Dorsolateral prefrontal cortex (tissue), 122 donors: ENCODE measurements at places on chromosomes 12 and 14.

GRCh38 chr14:104685216-104685997 lies 4.0 kb upstream of the INF2 start:
- DNase-seq: no peak

DNA sequence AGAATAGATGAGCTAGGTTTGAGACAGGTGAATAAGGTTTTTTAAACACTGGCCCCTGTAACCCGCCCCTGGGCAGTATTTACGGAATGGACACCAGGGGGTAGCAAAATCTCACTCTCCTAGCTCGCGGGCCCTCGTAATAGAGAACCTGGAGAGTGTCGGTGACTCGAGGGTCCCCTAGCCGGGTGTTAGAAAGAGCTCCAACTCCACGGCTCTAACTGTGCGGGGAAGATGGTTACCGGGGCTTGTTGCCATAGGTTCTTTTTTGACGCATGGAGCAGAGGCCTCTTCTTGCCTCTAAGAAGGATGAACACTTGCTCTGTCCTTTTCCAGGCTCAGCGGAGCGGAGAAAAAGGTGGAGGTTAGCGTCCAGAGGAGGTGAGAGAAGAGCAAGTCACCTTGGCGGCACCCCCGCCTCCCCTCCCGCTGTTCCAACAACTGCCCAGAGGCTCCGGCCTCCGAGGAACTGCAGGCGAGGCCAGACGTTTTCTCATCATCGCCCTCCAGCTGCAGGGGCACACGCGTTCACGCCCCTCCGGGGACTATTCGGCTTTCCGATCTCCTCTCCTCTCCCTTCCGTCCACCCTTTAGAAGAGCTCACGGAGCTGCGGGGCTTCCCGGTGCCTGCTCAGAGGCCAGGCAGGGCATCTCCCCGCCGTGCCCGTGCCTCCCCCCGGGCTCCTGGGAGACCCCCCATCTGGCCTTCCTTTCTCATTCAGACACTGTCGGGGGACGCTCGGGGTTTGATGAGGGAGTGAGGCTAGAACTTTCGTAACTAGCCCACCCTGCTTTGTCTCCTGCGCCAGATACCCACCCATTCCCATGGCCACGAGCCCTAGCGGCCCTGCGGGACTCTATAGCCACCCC lies 1.4 kb upstream of the ARHGEF40 start:
- no peak for DNase-seq

- DNase-seq: no peak
These were observed 46.9 kb downstream of the CHGA start for GRCh38 chr14:92969871-92970270.

DNA sequence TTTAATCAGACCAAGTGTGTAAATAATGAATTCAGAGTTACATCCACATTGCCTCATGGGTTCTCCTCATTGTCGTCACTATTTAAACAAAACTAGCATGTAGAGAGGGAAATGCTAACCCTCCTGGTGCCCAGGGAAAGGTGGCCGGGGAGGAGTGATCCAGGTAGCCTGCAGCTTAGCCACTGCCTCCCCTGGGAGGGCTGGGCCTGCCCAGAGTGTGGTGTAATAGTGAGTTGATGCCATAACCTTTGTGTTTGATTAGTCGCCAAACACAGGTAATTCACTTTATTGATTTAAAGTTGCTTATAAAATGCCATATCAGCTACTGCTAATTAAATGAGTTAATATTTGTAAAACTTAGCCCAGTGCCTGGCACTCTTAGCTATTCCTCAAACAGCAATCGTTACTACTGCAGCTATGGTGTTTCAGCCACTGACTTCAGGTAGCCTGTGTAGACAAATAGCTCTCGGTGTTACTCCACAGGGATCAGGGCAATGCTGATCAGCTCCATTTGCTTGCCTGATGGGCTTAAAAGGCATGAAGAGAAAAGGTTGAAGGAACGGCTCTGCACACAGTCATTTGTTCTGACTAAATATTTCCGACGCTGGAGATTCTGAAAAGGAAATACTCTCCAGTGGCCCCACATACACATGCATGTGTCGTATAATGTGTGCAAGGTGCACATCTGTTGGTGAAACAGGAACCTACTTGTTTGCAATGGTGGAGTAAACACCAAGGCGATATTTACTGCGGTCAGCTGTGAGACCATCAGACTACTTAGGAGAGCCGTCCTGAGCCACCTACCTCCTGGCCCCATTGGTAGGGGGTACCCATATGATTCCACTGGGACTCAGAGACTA lies 45.7 kb upstream of the PRMT8 start:
- DNase-seq: no peak

- no peak for DNase-seq
These were observed 31.7 kb downstream of the TNFAIP2 start for GRCh38 chr14:103155010-103155409.

DNA sequence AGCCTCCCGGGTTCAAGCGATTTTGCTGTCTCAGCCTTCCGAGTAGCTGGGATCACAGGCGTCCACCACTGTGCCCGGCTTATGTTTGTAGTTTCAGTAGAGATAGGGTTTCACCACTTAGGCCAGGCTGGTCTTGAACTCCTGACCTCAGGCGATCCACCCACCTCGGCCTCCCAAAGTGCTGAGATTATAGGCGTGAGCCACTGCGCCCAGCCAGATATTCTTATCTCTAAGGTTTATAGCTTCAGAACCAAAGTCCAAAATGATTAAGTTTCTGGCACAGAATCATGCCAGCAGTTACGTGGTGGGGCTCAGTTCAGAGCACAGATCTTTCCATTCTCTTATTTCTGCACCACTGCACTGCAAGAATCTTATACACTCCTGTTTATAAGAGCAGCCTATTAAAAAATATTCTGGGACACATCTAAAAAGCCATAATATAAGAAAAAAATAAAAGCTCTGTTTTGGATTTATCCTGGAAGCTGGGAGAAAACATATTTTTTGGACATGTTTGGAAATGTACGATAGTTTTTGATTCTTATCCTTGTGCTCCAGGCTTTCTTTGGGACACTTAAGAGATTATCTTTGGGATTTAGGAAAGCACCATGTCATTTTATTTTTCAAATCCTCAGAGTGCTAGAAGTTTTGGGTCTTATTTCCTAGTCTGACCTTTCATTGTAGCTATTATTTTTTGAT lies 129.6 kb downstream of the LMNTD1 start:
- no peak for DNase-seq

DNA sequence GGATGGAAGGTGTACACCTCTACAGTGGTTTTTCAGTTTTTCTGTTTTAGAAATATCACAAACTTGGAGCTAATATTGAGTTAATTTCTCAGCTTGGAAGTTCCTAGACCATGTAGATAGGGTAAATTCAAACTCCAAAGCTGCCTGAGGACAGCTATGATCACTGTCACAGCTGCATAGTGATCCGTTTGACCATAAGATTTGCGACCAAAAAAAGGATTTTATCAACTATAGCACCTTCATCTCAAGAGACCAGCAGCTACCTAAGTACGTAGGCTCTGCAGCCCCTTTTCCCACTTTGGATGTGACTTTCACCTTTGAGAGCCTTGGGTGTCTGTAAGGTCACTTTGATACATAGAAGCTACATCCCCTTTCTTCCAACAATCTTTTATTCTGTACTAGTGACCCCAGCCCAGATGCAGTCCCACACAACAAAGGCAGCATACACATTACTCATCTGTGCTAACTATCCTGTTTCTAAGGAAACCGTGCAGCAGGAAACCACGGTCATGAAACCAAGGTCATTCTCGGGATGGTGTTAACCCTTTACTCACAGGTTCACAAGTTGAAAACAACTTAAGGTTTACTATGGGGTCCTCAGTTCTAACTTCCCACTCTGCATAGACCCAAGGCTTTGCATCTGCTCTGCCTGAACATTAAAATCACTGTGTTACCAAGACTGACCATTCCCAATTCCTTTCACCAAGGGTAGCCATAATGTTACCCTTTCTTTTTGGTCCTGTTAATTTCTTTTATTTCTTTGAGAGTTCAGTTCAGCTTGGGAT lies 75.4 kb downstream of the IFT81 start:
- DNase-seq: no peak
